NCI-H187 treated with DMSO at 0.1 percent for 48 hours (cell line): ENCODE measurements at places on chromosomes 6 and 20.

DNA sequence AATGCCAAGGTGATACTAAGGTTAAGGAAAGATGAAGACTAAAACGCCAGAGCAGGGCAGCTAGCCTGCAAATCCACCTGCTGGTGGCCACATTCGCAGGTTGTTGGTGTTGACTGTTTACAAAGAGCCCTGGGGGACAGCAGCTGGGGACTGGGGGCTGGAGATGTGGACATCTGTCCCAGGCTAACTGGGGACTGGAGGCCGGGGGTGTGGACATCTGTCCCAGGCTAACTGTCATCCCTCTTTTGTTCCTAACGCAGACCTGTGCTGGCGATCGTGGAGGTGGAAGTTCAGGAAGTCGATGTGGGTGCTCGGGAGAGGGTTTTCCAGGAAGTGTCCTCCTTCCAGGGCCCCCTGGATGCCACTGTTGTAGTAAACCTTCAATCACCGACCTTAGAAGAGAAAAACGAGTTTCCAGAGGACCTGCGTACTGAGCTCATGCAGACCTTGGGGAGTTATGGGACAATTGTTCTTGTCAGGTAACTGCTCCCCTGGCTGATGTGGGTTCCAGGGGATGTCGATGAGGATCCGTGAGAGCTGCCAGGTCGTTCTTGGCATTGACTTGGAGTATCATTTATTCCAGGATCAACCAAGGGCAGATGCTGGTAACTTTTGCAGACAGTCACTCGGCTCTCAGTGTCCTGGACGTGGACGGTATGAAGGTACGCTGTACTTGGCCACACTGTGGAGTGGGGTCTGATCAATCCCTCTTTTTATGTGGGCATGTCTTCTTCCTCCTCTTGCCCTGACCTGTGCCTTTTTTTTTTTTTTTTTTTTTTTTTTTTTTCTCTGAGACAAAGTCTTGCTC lies 87.0 kb downstream of the SERAC1 start:
- DNase-seq: no peak

GRCh38 chr6:7237653-7238188 lies 75.3 kb downstream of the SSR1 start:
- DNase-seq: no peak

DNA sequence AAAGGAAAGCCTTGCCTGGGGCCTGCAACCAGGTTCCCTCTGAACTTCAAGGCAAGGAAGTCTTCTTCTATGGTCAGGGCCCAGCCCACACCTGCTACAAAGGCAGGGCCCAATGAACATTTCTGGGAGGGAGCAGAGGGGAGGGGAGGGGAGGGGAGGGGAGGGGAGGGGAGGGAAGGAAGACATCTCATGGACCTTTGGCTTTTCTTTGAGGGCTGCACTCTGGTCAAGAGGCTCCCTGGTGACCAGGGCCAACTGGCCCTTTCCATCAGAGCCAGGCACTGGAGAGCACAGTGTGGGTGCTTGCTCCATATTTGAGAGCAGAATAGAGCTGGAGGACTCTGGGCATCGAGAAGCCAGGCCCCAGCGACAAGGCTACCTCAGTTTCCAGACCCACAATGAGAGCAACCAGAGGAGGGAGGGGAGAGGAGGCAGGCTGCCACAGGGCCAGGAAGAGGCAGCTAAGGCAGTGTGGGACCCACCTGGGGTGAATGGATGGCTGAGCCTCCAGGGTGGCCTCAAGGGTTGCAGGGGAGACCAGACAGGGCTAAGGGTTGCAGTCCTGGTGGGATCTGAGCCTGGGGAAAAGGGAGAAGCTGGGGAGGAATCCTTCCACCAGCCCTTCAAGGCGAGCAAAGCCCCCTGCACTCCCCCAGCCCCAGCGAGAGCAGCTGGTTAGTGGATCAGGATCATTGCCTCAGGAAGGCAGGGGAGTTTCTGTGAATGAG lies 84.8 kb downstream of the MRPL14 start:
- no peak for DNase-seq

GRCh38 chr20:46307139-46307998 lies 929 bp downstream of the CDH22 start:
- DNase-seq: no peak

GRCh38 chr20:5947276-5947675 lies 3.1 kb downstream of the TRMT6 start:
- no peak for DNase-seq

- DNase-seq: no peak
These were observed 328.4 kb upstream of the SOX4 start for GRCh38 chr6:21265034-21265729.

- no peak for DNase-seq
These were observed 80.1 kb upstream of the PTPRK start for GRCh38 chr6:128600397-128600951.

- no peak for DNase-seq
These were observed 60.1 kb upstream of the LRRC1 start for GRCh38 chr6:53734473-53735299.

GRCh38 chr6:150546457-150546856 lies 53.2 kb upstream of the PLEKHG1 start:
- no peak for DNase-seq

GRCh38 chr20:41046716-41047115 lies 18.1 kb downstream of the TOP1 start:
- no peak for DNase-seq

DNA sequence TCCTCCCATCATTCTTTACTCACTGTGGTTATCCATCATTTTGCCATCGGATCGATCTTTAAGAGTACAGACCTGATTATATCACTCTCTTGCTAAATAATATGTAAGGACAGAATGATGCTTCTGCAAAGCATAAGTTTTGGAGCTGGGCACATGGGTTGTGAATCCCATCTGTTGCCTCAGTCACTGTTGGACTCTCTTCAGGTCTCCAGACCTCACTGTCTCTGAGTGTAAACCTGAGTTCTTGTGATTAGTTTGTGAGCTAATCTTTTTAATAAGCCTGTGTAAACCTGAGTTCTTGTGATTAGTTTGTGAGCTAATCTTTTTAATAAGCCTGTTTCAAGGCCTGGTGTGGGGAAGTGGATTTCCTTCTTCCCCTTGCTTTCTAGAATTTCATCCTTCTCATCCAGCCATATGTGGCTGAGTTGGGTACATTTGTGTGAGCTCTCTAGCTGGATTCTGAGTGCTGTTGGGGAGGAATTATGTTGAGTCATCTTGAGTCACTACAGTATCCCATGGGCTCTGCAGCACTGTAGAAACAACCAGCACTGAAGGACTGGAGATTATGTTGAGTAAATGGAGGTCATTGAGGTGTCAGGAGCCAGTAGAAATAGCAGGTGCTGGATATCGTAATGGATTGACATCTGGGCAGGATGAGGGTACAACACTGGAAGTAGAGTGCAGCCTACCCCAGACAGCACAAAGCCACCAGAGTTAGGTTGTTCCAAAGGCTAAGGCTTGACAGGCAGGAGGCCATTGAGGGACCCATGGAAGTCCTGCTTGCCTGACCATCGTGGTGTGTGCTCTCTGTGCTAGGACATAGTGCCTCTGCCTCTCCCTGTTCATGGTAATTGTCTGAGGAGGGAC lies 52.4 kb downstream of the SCAND1 start:
- DNase-seq: no peak
